ENCODE measurements at places on chromosomes 5 and 9.

DNA sequence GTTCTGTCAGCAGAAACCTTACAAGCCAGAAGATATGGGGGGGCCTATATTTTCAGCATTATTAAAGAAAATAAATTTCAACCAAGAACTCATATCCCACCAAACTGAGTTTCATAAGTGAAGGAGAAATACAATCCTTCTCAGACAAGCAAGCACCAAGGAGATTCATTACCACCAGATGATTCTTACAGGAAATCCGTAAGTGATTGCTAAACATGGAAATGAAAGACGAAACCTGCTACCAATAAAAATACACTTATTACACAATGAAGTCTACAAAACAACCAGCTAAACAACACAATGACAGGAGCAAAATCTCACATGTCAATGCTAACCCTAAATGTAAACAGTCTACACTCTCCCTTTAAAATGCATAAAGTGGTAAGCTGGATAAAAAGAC is 17.8 kb upstream of the C9orf72 start:
- DNase-seq: no peak

- DNase-seq: no peak
Measured at GRCh38 chr5:59132131-59132530, 549.3 kb downstream of the RAB3C start.

DNA sequence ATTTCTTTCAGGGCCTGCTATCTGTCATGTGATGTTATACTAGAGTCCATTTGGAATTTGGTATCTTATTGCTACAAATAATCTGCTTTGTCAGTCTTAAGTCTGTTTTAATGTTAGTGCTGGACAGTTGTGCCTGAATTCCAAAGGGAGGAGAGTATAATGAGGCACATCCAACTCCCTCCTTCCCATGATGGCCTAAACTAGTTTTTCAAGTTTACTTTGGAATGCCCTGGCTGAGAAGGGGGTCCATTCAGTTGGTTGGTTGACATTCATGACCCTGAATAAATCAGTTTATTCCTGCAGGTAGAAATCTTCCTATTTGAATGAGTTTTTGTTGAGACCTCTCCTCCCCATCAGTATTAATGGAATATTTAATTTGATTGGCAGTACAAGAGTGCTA is 9.4 kb upstream of the LRRTM2 start:
- no peak for DNase-seq

DNA sequence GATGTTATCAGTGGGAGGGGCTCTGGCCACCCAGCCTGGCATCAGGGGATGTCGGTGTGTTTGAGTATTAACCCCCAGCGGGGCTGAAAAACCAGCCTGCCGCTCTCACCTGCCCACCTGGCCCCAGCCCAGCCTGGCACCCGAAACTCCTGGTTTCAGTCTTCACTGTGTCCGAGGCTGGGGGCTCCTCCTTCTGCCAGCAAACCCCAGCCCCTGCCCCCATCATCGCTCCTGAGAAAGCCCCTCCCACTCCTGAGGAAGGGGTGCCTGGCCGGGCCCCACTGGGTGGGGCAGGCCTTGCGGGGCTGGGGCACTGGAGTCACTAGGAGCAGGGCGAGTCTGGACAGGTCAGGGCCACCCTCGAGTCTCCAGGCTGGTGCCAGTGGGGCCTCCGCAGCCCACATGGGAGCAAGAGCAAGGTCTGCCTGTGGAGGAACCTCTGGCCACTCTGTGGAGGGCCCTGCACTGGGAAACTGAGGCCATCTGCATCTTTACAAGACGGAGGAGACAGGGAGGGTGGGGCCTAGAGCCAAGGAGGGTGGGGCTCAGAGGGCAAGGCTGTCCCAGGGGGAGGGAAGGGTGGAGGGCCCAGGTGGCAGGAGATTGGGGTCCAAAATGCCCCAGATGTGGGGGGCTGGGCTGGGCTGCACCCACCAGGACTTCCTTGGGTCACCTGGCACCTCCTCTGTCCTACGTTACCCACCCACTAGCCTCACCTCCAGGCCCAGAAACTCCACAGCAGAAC is 51.5 kb upstream of the NOTCH1 start:
- no peak for DNase-seq

DNA sequence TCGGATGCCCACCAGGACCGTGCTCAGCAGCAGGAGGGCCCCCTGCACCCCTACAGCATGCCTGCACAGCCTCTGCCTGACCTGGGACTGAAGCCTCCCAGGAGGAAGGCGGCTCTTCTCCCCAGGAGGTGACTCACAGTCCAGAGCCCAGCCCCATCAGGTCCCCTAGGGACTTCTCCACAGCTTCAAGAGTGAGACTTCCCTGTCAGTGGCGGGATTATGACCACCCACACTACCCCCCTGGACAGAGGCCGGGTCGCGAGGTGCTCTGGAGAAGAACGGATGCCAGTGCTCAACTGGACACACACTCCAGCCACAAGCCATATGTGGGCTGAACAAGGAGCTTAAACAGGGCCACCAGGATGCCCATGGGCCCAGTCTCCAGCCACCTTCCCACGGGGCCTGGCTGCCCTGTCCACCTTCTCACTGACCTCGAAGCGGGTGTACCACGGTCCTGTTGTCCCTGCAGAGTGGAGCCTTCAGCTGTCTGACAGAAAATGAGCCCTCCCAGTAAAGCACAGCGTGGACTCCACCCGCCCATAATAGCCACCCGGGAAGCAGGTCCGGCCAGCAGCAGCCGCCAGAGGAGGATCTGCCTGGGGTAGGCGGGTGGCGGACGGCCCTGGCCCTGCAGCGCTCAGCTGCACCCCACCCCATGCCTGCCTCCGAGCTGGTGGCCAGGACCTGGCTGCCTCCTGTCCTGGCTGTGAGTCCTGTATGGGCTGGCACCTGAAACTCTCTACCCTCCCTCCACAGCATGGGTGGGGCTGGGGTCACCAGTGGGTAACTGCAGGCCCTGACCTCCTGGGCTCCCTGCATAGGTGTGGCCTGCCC is 54.7 kb downstream of the SEMA4D start:
- DNase-seq: no peak

GRCh38 chr5:2038321-2039179 is 155.8 kb upstream of the IRX4 start:
- no peak for DNase-seq

DNA sequence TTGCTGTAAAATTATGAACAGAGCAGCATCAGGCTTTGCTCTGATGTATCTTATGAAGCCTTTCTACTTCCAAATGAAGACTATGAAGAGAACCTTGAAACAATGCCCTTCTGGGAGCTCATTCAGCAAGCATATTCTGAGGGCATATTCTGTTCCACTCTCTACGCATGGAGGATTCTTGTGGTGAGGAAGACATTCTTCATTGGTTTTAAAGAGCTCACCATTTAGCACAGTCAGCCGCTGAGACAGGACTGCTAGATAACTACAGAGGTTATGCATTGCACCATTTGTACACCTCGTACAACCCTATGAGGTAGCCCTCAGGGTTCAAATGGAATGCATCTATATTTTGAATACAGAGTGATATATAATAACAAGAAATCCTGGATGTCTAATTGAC is 61.0 kb downstream of the INVS start:
- no peak for DNase-seq

- DNase-seq: no peak
Measured at GRCh38 chr9:126208216-126208758, 118.3 kb upstream of the MVB12B start.

DNA sequence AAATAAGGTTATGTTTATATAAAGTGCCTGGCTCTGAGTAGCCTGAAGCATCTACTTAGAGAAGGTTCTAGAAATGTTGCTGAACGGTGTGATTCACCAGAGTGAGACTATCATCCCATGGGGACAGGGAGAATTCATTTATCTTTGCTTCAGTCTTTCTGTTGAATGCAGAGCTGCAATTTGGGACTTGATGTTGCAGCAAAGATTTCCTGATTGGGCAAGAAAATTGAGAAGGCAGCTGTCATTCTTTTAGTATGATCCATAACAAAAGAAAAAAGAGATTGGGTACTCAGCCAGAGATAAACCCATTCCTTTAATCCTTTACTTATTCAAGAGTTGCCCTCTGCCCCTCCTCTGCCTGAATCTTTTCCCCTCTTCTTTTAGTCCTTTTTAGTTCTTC is 456.3 kb upstream of the WWC1 start:
- no peak for DNase-seq

GRCh38 chr9:32502464-32502863 is 23.5 kb downstream of the RIGI start:
- DNase-seq: no peak

DNA sequence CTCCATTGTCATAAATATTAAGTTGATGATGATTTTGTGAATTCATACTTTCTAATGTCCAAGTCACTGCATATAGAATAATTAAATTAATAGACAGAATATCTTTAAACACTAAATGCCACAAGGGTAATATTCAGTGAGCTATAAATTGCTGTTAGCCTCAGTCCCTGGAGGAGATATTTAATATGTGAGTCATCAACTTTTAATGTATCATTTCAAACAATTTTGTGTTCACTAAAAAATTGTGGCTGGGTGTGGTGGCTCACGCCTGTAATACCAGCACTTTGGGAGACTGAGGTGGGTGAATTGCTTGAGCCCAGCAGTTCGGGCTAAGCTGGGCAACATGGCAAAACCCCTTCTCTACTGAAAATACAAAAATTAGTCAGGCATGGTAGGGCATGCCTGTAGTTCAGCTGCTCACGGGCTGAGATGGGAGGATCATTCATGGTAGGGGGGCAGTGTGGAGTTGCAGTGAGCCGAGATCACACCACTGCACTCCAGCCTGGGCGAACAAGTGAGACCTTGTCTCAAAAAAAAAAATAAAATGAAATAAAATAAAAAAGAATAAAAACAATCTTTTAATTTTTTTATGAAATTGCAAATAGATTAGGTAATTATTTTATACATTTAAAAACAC is 717.3 kb upstream of the CHD1 start:
- DNase-seq: no peak

GRCh38 chr9:74570879-74571512 is 73.9 kb downstream of the RORB start:
- DNase-seq: no peak

DNA sequence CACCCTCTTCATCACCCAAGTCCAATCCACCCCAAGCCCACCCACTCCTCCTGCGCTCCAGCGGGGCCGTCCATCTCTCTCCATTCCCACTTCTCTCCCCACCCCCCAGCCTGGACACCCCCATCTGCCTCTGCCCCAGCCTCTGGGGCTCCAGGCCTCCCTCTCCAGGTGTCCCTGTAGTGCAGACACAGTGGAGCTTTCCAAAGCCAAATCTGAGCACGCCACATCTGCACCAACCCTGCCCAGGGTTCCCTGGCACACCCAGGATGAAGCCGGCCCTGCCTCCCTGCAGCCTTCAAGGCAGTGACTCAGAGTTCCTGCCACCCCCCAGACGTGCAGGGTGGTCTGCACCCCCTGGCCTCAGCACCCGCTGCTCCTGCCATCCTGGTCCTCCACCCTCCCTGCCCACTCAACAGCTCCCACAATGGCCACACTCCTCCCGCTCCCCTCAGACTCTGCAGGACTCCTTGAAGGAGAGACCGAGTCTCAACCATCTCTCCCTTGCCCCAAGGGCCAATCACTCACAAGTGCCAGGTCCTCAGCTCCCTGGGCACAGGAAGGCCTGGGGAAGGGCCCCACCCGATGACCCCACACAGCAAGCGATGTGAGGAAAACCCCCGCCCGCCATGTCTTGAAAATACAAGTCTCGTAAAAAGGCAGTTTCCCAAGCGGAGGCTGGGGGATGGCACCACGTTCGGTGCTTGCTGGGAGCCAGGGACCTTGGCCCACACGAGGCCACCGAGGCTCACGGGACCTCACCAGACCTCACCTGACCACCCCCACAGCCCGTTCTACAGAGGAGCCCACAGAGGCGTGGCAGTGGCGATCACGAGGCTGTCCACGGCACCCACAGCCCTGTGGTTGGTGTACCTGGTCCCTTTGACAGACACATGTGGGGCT is 22.2 kb downstream of the VAV2 start:
- no peak for DNase-seq
